ENCODE measurements at places on chromosomes 4 and X.

DNA sequence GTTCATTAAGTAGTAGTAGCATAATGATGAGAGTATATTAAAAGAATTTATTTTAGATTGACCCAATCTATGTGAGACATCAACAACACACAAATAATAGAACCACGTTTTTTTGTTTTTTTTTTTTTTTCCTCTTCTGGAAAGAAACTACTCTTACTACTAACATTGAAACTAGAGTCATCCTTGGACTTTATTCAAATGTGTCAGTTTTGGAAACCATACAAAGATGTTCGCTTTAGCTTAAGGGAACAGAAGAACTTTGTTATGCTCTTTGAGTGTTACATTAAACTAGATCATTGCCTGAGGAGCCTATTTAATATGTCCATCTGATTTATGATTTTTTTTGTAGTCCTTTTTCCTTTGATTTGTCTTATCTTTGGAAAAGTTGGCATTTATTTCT, 166.7 kb downstream of the RPA4 start:
- DNase-seq = no peak

- no peak for DNase-seq
Observed at GRCh38 chr4:161519611-161520010, 644.2 kb downstream of the FSTL5 start.

DNA sequence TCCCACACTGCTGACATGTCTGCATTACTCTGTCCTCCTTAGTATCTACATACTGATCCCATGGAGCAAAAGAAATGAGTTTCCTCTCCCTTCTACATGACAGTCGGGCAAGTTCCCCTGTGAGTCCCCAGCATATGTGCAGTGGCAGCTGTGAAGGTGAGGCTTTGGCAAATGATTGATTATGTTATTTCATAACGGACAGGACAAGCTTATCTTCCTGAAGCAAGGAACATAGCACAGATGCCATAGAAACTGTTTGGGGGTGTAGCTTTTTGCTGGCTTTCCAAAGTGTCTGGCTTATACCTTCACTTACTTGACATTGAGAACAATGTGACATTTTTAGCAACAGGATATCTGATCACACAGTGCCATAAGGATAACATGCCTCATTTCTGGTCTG, 136.8 kb upstream of the PDLIM3 start:
- DNase-seq = no peak

DNA sequence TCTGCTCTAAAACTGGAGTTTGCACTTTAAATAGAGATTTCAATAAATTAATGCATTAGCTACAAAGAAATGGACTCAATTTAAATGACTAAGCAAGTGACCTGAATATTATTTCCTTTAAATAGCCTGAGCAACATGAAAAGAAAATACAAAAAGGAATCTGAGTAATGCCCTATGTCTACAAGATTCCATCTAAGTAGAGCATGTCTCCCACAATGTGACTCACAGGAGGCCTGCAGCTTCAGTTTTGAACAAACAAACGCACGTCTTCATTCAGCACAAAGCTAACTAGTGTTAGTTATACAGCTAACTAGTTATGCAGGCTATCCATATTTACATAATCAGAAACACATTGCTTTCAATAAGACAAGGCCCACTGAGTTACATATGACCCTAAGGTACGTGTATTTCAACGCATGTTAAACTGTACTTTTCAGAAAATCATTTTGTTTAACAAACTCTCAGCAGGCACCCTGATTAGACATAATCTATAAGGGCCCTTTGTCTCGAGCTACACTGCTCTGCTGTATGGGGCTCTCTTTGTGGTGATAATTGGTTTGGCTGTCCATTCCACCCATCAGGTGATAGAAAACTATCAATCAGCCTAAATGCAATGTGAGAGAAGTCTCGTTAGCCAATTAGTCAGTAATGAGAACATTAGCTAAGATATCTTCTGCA, 116.5 kb downstream of the MAML3 start:
- no peak for DNase-seq

DNA sequence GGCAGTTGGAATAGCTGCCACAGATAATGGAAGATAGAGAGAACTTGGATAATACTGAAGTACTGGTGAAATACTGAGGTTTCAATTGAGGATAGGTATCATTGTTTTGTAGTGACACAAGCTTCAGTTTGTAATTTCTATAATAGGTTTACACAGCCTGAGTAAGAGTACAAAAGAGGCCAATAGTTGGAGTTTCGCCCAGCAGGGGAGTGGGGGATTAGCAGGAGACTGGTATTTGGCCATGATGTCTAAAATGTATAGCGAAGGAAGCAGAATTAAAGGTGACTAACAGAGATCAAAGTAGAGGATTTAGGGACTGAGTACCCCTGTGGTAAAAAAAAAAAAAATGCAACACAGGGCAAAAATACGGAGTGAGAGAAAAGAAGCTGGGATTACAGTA, 129.5 kb downstream of the KCTD8 start:
- DNase-seq = no peak

GRCh38 chr4:120403296-120403695, 336.6 kb upstream of the MAD2L1 start:
- no peak for DNase-seq

DNA sequence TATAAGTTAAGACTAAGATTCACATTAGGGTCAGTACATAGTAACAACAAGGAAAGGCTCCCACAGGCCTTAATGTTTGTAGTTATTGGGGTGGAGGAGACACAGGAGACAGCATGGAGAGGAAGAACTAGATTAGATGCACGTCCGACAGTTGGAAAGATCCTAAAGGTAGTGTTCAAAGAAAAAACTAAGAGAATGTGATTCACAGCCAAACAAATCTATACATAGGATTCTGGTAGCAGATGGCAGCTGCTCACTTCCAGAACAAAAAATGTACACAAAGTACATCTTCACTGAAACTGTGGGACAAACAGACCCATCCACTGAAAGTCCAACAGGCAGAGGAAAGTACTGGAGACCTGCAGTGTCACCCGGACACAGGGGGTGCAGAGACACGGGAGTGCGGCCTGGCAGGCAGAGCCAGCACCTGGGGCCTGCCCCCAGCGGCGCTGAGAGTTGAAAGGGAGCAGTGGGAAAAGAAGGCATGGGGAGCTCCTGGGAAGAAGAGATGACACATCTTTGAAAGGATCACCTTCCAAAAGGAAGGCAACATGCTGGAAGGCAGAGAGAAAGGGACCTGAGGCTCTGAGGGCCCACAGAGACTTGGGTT, 40.0 kb downstream of the NELFA start:
- DNase-seq = no peak

Measured in naive thymus-derived CD8-positive, alpha-beta T cell (primary cell).